Right hindlimb (tissue), 1 donor: ENCODE measurements at places on chromosomes 7 and 10.

GRCh38 chr10:73881221-73881919 lies 7.0 kb upstream of the CAMK2G start:
- no peak for DNase-seq

DNA sequence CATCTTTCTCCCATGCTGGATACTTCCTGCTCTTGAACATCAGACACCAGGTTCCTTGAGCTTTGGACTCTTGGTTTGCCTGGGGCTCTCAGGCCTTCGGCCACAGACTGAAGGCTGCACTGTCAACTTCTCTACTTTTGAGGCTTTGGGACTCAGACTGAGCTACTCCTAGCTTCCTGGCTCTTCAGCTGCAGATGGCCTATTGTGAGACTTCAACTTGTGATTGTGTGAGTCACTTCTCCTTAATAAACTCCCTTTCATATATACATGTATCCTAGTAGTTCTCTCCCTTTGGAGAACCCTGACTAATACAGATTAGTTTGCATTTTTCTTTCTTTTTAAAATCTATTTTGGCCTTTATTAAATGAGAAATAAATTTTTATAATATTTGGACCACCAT lies 276.2 kb upstream of the SEMA3C start:
- DNase-seq: no peak

DNA sequence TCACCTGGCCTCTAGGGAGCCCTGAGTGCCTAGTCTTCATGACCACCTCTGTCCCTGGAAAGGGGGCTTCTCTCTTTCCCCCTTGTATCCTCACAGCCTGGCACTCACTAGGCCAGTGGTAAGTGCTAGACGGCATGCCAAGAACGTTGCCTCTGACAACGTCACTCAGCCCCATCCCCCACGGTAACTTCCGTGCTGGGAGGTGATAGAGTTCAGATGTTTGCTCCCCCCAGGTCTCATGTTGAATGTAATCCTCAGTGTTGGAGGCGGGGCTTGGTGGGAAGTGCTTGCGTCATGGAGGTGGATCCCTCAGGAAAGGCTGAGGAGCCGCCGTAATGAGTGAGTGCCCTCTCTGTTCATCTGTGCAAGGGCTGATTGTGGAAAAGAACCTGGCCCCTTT lies 343.3 kb upstream of the MKI67 start:
- DNase-seq: no peak

DNA sequence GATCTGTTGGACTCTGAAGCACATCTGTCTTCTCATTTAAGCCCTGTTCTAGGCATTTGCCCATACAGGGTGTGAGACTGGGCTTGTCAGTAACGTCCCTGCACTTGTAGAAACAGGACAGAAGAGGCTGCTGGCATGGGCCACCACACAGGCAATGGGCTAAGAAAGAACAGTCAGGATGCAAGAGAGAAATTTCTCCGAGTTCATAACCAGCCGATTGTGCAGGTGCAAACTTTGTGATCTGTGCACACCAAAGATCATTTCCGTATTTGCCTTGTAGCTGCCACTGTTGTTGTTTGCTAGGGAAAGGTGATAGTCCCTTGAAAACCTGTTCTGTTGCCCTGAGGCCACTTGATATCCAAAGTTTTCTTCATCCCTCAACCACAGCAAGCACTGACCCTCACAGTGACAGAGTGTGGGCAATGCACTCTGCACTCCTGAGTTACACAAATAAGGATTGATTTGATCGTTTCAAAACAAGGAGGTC lies 20.3 kb downstream of the KLF6 start:
- no peak for DNase-seq

- DNase-seq: no peak
These were observed 23.1 kb downstream of the GBX1 start for GRCh38 chr7:151144387-151144786.
